D721Med (cell line): ENCODE measurements at places on chromosomes 11 and 22.

- no peak for DNase-seq
Measured at GRCh38 chr22:32831584-32831983, 30.1 kb downstream of the TIMP3 start.

GRCh38 chr11:12185106-12185690 lies 74.8 kb downstream of the MICAL2 start:
- no peak for DNase-seq

GRCh38 chr11:79931692-79932091 lies 490.9 kb upstream of the TENM4 start:
- DNase-seq, result no peak

DNA sequence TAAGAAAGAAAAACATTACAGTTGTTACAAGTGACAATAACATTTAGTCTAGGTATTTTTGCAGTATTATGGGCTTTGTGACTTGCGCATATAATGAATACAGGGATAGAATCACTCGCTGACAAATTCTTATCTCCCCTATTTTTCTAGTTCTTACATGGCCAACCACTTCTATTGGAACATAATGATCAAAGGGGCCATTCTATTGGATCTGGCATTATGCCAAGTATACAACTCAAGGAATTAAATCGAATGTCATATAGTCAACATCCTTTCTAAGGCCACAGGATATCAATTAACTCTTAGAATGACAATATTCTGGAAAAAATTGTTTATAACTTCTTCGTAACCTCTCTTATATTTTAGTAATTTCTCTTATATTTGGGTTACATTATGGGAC lies 272.0 kb downstream of the TTC28 start:
- no peak for DNase-seq

- DNase-seq, result no peak
Measured at GRCh38 chr22:40009951-40010671, 15.4 kb downstream of the FAM83F start.

- DNase-seq, result no peak
Measured at GRCh38 chr11:63869683-63870082, 30.8 kb downstream of the MARK2 start.

GRCh38 chr22:39469681-39470450 lies 13.1 kb downstream of the MGAT3 start:
- no peak for DNase-seq

- no peak for DNase-seq
Measured at GRCh38 chr11:34599406-34599945, 21.4 kb upstream of the EHF start.

DNA sequence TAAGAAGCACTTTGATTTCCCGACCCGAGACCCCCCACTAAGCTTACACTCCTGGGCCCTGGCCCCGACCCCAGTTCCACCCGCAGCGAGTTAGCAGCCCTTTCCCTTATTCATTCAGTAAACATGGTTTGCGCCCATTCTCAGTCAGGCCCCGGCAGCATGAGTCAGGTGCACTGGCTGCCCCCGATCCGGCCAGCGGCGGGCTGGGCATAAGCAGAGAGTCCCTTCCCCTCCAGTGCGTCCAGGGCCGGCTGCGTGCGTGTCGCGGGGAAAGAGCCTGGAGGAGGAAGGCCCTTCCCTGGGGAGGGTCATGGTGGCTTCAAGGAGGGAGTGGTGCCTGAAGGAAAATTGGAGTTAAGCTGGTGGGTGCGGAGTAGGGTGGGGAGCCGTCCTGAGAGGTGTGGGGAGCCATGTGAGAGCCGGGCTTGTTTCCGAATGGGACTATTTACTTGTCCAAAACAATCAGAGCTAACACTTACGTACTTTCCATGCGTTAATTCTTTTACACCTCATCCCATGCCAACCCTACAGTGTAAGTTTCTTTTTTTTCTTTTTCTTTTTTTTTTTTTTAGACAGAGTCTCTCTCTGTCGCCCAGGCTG lies 657 bp downstream of the IGHMBP2 start:
- DNase-seq, result no peak

DNA sequence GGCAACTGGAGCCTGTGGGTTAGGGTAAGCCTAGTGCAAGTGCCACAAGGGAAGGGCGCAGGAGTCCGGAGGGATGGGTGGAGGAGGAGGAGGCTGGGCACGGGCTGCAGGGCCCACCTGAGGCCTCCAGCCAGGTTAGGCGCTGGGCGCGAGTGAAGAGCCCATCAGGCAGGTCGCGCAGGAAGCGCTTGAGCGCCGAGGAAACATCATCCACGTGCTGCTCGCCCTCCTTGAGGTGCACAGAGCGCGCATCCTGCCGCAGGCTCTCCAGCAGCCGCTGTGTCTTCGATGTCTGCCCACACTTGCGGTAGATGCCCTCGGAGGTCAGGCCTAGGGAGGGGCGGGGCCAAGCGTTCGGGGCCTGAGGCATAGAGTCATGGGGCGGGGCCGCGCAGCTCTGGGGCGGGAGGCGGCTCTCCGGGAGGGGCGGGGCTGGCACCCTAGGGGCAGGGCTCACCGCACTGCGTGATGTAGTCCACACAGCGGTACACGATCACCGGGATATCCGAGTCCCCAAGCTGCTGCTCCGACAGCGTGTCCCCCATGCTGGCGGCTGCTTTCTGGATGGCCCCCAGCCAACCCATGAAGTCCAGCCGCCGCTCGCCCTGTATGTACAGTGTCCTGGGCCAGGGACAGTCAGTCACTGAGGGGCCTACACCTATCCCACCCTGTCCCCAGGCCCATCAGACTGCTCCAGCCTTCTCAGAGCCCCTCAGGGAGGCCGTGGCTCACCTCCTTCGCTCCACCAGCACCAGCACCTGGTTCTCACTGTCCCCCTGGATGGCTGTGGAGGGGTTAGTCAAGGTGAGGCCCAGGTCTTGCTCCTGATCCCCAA lies 22.9 kb upstream of the PDE2A start:
- no peak for DNase-seq

DNA sequence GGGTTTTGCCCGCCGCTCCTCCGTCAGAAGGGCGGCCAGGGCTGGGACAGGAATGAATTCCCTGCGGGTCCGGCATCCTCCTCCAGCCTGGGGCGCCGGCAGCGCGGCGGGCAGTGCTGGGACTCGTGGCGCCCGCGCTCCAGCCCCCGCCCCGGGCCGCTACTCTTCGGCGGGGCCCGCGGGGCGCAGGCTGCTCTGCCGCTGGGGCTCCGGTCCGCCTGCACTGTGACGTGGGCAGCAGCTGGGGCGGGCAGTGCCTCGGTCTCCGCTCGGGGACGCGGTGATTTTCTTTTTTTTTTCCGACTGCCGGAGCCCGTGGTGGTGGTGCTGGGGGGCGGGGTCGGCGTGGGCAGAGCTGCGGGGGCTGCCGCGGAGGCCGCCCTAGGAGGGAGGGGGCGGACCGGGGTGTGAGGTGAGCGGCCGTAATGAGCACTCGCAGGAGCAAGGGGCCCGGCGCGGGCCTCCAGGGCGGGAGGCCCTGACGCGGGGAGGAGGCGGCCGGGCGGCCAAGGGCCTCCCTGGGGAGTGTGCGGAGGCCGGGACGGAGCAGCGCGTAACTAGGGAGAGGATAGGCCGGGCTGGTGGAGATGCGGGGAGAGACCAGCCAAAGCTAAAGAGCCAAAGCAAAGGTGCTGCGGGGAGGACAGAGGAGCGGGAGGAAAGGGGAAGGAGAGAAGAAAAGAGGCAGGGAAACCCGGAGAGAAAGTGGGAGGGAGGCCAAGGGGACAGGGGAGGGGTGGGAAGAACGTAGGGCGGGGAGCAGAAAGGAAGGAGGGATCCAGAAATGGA lies 73.3 kb upstream of the ZBED5 start:
- DNase-seq, result no peak

GRCh38 chr11:8963569-8964323 lies 496 bp downstream of the TMEM9B start:
- DNase-seq, result no peak

DNA sequence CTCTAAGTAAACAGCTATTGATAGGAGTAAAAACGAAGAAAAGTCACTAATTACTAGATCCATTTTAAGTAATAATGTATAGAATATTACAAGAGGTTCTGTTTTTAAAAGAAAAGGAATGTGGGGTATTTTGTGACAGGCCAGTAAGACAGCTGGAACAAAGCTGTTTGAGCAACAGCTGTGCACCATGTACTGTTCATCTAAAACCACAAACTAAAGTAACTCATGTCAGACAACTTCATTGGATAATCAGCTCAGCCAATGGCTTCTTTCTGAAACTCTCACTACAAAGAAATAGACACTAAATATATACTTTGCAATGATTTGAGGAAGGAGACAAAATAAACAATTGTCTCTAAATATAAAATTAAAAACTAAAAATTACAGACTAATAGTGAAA lies 16.1 kb downstream of the RRAS2 start:
- DNase-seq, result no peak

- DNase-seq, result no peak
Measured at GRCh38 chr11:123742031-123742723, 717 bp upstream of the ZNF202 start.

- DNase-seq, result no peak
Measured at GRCh38 chr11:104624021-104624420, 274.2 kb downstream of the CASP12 start.

DNA sequence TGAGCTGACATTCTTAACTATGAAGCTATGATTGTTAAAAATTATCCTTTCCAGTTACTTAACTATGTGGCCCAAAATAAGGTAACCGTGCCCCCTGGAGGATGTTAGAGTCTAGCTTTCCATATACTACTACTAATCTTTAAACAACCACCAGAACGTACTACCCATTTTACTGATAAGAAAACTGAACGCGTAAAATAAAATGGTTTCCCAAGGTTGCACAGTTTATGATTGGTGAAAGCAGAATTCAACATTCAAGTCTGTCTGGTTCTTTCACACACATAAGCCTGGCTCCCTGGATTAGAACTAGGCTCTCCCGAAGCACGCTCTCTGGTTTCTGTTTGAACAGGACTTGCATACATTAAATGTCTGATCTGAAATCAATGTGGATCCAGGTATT lies 437.8 kb upstream of the CCDC90B start:
- DNase-seq, result no peak

DNA sequence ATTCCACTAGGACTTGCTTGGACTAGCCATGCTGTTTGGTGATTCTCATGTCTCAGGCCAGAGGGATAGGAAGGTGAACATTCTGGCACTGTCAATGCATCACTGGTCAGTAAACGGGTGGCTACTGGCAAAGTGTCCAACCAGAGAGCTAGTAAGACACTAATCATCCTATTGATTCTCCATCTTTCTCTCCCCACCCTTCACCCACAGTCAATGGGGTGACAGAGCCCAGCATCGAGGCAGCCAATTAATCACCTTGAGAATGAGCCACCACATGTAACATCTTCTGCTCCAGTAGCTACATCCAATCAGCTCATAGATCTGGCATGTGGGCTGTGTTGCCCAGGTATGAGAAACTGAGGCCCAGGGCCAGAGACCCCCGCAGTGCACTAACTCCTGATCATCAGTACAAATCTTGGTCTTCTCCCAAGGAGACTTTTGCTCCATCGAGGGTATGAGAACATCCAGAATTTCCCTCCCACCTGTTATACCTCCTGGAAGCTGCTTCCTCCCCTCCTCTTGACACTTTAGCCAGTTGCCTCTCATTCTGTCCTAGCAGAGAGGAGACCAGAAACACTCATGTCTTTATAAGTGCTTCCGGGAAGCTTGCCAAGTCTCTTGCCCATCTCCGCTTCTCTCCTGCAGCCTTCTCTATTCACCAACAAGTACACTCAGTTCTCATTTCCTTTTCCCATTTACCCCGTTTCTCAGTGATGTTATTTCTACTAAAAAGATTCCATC lies 17.0 kb downstream of the HTR3A start:
- DNase-seq, result no peak

DNA sequence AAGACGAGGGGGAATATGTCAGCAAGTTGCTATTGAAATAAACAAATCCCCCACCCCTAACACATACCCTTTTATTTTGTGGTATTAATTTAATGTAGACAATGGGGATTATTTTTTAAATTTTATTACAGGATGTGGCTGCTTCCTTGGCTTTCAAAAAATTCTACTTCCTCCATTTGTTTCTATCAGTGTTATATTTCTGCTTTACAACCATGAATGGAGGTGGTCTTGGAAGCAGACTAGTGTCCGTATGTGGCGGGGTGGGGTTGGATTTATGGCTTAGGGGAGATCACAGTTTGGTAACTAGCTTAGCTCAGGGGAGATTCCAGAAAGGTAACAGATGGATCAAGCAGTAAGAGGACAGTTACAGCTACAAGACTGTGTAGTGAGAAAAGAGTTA lies 39.3 kb upstream of the PICALM start:
- no peak for DNase-seq

DNA sequence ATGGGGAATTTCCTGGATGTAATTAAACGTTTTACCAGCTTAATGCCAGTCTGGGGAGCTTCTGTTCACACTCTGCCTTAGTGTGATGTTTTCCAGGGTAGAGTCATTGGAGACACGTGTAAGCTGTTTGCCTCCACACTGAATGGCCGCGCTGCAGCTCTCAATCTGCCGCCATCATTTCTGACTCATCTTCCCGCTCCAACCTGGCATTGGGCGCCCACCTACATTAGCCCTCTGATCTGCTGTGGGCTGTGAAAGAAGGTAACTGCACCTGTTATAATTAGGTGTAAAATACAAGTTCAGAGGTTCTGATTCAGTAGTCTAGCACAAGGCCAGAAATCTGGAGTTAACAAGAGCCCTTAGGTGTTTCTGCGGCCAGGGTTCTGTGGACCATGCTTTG lies 54.6 kb downstream of the MN1 start:
- no peak for DNase-seq

DNA sequence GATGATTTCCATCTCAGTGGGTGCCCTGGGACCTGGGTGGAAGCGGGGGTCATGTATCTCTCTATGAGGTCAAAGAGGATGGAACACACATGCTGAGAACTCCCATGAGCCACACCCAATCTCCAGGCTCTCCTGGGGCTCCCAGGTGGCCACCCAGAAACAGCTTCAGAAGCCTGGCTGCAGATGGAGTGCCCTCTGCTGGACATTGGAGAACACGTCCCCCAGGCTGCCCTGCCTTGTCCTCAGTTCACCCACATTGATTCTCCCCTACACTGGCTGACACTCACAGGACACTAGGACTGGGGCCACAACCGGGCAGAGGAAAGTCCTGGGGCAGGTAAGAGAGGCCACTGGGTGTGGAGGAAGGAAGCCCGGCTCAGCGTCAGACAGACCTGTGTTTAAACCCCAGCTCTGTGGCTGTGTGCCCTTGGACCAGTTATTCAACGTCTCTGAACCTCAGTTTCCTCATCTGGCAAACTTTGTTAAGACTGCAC lies 4.5 kb upstream of the NOL12 start:
- no peak for DNase-seq

- DNase-seq, result no peak
Measured at GRCh38 chr22:46056546-46057245, 79.7 kb upstream of the WNT7B start.

DNA sequence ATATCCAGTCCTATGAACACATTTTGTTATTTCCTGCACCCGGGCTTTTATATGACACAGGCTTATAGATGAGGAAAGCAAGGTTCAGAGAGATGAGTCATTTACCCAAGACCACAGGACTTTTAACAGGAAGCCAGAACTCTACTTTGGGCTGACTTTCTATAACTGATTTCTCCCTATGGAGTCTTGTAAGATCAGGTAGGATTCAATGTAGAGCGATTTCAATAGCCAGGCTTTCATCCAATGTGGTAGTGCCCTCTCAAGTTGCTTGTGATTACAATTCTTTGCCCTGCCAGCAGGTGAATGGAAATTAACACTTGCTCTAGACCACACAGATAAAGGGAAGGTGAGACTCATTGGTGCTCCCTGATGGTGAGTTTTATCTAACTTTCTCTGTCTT lies 378.3 kb downstream of the INSC start:
- DNase-seq, result no peak
